ENCODE measurements at places on chromosomes 1 and 21. TPM values are rescaled to one million over a fixed set of nuclear protein-coding genes. Genes with fewer than 3 reads are reported as not detected.

The USP1 gene
- 37.8 TPM for total RNA-seq

The SERPINC1 gene
- not detected for total RNA-seq

The HAX1 gene
- 122 TPM for total RNA-seq

The RGS8 gene
- total RNA-seq: not detected

The BLACAT1 gene
- not detected for total RNA-seq

The CCDC185 gene
- total RNA-seq: not detected

The SIK1 gene
- 1.2 TPM for total RNA-seq

The PLEKHN1 gene
- total RNA-seq: 0.46 TPM

The MATN1 gene
- not detected for total RNA-seq

The ERICH3 gene
- not detected for total RNA-seq

The OR10Z1 gene
- total RNA-seq: not detected

The RGS1 gene
- not detected for total RNA-seq

The CYB5RL gene
- 4.3 TPM for total RNA-seq

The COL11A1 gene
- total RNA-seq: not detected

The PFKL gene
- total RNA-seq: 205 TPM

The MPC2 gene
- 27.6 TPM for total RNA-seq

The HSPA6 gene
- total RNA-seq: 0.13 TPM

The CIART gene
- 0.86 TPM for total RNA-seq

The TNNT2 gene
- not detected for total RNA-seq

The TNFRSF9 gene
- 1.9 TPM for total RNA-seq
